ENCODE measurements at places on chromosomes 3 and 15.
A peak's percentile ranks its signal among the peaks of the same experiment; 100 is the strongest.

GRCh38 chr3:42228796-42229195 lies 37.2 kb downstream of the CCK start:
- DNase-seq: no peak

GRCh38 chr3:19264424-19264823 lies 116.1 kb downstream of the KCNH8 start:
- DNase-seq: no peak

DNA sequence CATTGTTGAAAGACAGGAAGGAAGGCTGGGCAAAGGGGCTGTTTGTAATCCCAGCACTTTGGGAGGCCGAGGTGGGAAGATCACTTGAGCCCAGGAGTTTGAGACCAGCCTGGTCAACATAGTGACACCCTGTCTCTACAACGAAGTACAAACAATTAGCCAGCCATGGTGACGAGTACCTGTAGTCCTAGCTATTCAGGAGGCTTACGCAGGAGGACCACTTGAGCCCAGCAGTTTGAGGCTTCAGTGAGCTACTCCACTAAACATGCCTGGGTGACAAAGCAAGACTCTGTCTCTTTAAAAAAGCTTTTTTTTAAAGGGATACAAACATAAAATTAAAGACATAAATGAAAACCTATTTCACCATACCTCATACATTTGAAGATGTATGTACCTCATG lies 11.1 kb downstream of the SERP1 start:
- DNase-seq: no peak

- DNase-seq: no peak
These were observed 64.6 kb downstream of the GOLGA6L7 start for GRCh38 chr15:28783873-28784272.

- peak; percentile 43 for DNase-seq
These were observed 191.6 kb downstream of the SV2B start for GRCh38 chr15:91291673-91292072.

DNA sequence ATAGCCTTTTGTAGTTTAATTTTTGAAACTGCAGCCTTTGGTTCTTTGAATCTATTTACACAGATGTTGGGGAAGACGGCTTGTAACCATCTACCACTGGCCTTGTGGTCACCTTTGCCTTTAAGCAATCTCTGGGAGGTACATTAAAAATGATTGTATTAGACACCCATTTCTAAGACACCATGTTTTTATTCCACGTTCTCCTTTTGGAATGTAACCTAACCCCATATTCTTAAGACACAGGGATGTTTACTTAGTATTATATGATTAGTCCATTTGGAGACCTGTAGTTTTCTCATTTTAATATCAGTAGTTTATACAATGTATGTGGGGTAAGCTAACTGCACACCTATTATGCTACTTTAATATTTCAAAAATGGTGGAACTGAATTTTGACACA lies 175.1 kb upstream of the PLSCR5 start:
- no peak for DNase-seq

DNA sequence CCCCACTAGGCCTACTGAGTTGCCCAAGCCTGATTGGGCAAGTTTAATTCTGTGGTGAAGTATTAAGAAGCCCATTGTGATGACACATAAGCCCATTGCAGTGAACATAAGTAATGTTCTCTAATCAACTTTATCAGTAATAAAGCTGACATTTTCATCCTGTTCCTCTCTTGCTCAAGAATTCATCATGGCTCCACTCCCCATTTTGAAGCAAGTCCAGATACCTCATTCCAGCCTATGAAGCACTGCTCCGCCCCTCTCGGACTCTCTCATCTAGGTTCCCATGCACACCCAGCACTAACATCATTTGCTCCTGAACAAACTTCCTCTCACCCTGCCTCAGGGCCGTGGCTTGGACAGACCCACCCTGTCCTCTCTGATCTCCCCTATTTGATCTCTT lies 10.5 kb downstream of the SHF start:
- DNase-seq: no peak

GRCh38 chr3:67941433-67942030 lies 287.1 kb upstream of the SUCLG2 start:
- DNase-seq: no peak

DNA sequence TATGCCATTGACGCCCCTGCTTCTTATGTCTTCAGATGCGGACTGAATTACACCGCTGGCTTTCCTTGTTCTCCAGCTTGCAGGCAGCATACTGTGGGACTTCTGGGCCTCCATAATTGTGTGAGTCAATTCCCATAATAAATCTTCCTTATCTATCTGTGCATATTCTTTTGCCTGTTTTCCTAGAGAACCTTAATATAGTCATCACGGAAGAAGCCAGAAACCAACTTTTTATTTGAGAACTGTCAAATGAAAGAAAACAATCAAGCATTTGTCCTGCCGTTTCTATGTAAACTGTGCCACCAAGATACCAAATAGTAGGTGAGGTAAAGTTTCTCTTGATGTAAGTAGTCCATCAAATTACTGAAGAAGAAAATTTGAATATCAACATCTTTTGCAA lies 51.8 kb upstream of the B3GALNT1 start:
- no peak for DNase-seq

DNA sequence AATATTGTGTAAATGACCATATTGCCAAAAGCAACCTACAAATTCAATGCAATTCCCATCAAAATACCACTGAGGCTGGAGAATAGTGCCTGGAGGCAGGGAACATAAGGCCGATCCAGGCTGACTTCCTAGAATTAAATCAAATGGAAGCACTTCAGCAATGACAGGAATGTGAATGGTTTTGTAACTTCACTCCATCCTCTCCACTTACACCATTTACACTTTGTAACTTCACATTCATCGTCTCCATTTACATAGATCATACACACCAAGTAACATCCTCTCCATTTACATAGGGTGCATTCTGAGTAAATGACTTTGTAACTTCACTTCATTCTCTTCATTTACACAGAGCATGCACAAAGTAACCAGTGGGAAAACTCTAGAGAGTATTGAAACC lies 11.6 kb downstream of the STRIT1 start:
- no peak for DNase-seq

DNA sequence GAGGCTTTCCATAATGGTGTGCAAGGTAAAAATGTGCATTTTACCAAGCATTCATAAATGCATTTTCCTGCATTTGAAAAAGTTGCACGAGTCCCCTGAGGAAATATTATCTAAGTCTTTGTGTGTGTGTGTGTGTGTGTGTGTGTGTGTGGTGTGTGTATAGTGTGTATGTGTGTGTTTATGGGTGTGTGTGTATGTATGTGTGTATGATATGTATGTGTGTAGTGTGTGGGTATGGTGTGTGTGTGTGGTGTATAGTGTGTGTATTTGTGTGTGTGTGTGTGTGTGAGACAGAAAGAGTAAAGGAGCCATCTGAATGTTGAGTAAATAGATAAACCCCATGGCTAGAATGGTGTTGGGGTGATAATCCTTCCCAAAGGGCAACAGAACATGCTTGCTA lies 229.6 kb upstream of the TBC1D5 start:
- DNase-seq: no peak

DNA sequence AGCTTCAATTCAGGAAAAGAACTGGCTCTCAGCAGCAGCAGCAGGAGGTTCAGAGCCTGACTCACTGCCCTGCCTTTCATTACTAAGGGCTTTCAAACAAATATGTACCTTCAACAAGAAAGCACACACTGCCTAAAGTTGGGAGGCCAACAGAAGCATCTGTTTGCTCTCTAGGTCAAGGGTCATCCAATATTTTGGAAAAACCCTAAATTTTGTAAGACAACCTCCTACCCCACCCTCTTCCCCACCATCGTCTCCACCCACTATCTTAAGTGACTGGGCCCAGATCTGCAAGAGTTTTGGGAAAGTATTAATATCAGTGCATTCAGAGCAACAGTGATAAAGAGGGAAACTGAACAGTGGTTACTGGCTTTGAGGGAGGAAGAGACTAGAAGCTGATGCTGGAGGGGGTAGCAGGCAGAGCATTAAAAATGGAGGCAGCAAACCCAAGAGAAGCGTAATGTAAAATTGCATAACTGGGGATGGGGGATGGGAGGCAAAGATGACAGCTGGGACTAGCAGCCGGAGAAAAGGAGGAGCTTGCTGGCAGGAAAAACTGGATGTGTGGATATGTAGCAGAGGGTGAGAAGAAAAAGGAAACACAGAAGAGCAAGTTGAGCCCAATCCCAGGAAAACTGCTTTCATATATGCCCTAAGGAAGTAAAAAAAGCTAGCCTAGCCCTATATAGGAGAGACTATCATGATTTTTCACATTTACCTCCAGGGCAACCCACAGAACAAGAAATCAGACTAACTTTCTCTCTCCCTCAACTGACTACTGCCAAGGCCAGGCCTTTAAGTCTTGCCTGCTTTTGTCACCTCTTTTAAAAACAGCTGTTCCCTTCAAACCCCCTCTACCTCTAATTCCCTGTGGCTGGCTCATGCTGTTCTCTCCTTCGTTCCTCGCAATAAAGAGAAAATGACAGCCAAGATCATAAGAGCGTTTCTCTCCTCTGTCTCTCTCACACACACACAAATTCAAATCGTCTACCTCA lies 31.4 kb downstream of the NPTN start:
- no peak for DNase-seq

- DNase-seq: no peak
These were observed 1.0 kb downstream of the OGG1 start for GRCh38 chr3:9750556-9751411.

- DNase-seq: no peak
These were observed 8.9 kb upstream of the RPS27L start for GRCh38 chr15:63166219-63166618.

- no peak for DNase-seq
These were observed at the start of gene MKRN2OS for GRCh38 chr3:12545473-12545791. TSS of gene MKRN2OS (minus strand) at chr3:12545499. CDS start at chr3:12545464, 35 bp downstream.

GRCh38 chr3:174409086-174409743 lies 449.9 kb upstream of the NAALADL2 start:
- no peak for DNase-seq

DNA sequence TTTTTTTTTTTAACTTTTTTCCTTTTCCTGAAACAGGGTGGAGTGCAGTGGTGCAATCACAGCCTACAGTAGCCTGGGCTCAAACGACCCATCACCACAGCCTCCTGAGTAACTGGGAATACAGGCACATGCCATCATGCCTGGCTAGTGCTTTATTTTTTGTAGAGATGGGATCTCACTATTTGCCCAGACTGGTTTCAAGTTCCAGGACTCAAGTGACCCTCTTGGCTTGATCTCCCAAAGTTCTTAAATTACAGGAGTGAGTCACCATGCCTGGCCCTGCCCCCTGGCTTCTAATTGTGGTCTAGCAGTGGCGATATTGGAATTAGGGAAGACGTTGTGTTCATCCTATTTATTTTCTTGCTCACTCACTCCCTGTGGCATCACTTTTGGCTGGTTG lies 1138.4 kb downstream of the SI start:
- DNase-seq: no peak

DNA sequence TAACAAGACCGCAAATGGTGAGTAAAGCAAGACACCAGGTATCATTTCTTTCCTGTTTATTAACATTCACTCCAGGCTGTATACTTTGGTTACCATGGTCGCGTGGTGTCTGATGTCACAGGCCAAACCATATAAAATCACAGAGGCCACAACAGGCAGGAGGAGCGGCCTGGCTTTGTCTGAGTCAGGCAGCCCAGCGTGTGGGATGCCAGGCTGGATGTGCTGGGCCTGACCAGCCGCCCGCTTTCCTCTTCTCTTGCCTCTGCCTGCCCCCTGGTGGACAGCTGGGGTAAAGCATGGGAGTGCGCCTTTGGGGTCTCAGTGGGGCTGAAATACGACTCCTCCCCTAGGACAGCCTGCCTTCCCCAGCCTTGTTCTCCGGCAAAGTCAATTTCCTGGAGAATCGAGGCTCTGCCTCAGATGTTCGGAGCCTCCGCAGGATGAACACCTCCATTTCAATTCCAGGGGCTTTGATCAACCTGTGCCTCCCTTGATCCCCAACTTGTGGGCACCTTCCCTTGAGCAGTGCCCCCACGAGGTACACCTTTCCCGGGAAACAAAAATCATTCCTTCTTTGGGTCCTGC lies 78.2 kb downstream of the CCNL1 start:
- DNase-seq: peak; percentile 85

GRCh38 chr3:33791477-33792166 lies 6.8 kb upstream of the PDCD6IP start:
- no peak for DNase-seq

GRCh38 chr15:39409876-39410530 lies 170.9 kb upstream of the THBS1 start:
- DNase-seq: no peak

- DNase-seq: no peak
These were observed 146.5 kb upstream of the UBE2E1 start for GRCh38 chr3:23659274-23659673.

DNA sequence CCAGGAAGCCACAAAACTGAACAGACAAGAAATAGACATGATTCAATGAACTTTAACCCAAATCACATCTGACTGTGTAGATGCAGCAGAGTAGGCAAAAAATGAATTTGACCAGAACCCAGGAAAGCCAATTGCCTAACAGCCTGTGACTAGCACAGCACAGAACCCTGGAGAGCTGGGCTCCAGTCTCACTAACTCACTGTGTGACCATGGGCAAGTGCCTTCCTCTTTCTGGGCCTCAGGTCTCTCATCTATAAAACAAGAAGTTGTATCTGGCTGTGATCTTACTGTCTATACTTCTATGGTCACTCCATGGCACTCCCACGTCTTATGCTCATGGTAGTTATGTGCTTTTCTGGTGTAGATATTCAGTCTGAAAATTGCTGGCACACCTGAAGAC lies 48.1 kb upstream of the USP3 start:
- no peak for DNase-seq

DNA sequence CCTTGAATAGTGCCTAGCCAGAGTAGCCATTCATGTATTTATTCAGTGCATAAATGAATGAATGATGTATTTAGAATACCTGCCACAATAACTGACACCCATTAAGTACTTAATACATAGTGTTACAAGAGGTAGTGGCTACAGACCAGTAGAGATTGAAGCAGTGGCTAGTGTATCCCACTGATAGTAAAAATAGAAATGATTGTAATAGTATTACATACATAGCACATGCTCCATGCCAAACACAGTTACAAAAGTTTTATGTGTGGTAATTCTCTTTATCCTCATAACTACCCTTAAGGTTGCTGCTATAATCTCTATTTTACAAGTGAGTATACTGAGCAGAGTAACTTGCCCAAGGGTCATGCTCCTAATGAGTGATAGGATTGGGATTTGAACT lies 30.3 kb upstream of the SCAANT1 start:
- no peak for DNase-seq

DNA sequence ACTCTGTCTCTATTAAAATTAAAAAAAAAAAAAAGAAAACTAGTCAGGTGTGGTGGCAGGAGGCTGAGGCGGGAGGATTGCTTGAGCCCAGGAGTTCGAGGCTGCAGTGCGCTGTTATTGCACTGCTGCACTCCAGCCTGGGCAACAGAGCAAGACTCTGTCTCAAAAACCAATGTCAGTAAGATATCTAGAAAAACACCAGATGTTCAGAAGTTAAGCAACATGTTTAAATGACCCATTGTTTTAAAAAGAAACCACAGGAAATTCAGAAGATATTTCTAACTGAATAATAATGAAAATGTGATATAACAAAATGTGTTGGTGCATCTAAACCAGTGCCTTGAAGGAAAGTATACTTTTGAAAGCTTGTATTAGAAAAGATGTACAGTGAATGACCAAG lies 203.4 kb upstream of the CGNL1 start:
- DNase-seq: no peak

GRCh38 chr3:9149566-9149965 lies 99.9 kb downstream of the SRGAP3 start:
- no peak for DNase-seq

- no peak for DNase-seq
These were observed 193.0 kb downstream of the RORA start for GRCh38 chr15:61036136-61036535.
